ENCODE measurements at places on chromosomes 16 and 17. TPM values are rescaled to one million over a fixed set of nuclear protein-coding genes. Genes with fewer than 3 reads are reported as not detected.

SLC46A1 gene
- not detected for polyA plus RNA-seq

ITGAD gene
- 0.47 TPM for polyA plus RNA-seq

SNF8 gene
- polyA plus RNA-seq = 170 TPM

MMP25 gene
- polyA plus RNA-seq = 0.19 TPM

KRTAP4-5 gene
- polyA plus RNA-seq = not detected

IGFBP4 gene
- polyA plus RNA-seq = 22.3 TPM

CA7 gene
- polyA plus RNA-seq = 0.12 TPM

MRPL27 gene
- 69.1 TPM for polyA plus RNA-seq

LASP1 gene
- polyA plus RNA-seq = 171 TPM

ABCA6 gene
- polyA plus RNA-seq = not detected

PALB2 gene
- 8.2 TPM for polyA plus RNA-seq

MSRB1 gene
- 66.5 TPM for polyA plus RNA-seq

GPR179 gene
- polyA plus RNA-seq = not detected

CETP gene
- polyA plus RNA-seq = 0.22 TPM

BAHCC1 gene
- polyA plus RNA-seq = not detected

CCL13 gene
- polyA plus RNA-seq = not detected

PYDC1 gene
- polyA plus RNA-seq = not detected

KRTAP4-1 gene
- polyA plus RNA-seq = not detected

SLC25A11 gene
- polyA plus RNA-seq = 196 TPM

GPT2 gene
- 0.48 TPM for polyA plus RNA-seq

HP gene
- not detected for polyA plus RNA-seq

PIK3R5 gene
- polyA plus RNA-seq = 26.7 TPM

TXNDC11 gene
- 35.6 TPM for polyA plus RNA-seq

BCL6B gene
- not detected for polyA plus RNA-seq

SAMD14 gene
- polyA plus RNA-seq = not detected

SCNN1G gene
- polyA plus RNA-seq = not detected

MKS1 gene
- 6.4 TPM for polyA plus RNA-seq

ITGA2B gene
- 1.9 TPM for polyA plus RNA-seq

CD7 gene
- polyA plus RNA-seq = 278 TPM

IFI35 gene
- polyA plus RNA-seq = 129 TPM

SCNN1B gene
- not detected for polyA plus RNA-seq

ASGR1 gene
- polyA plus RNA-seq = 0.84 TPM

MAFG gene
- 1.1 TPM for polyA plus RNA-seq

HIGD1B gene
- polyA plus RNA-seq = not detected

LLGL1 gene
- polyA plus RNA-seq = not detected

MT4 gene
- not detected for polyA plus RNA-seq

DYNLRB2 gene
- 0.81 TPM for polyA plus RNA-seq

AGRP gene
- polyA plus RNA-seq = not detected

RSPRY1 gene
- 22.5 TPM for polyA plus RNA-seq

RASD1 gene
- polyA plus RNA-seq = 0.43 TPM

LMF1 gene
- polyA plus RNA-seq = 15.5 TPM

AIPL1 gene
- polyA plus RNA-seq = not detected

CCL14 gene
- polyA plus RNA-seq = not detected

TRPV3 gene
- polyA plus RNA-seq = 0.05 TPM

RGS11 gene
- not detected for polyA plus RNA-seq

GLIS2 gene
- not detected for polyA plus RNA-seq

ELOB gene
- polyA plus RNA-seq = 252 TPM

LHX1 gene
- not detected for polyA plus RNA-seq

TMC7 gene
- not detected for polyA plus RNA-seq

NTN1 gene
- polyA plus RNA-seq = not detected

Data from immature natural killer cell (primary cell).